ENCODE measurements at places on chromosomes 12 and 14. TPM values are rescaled to one million over a fixed set of nuclear protein-coding genes. Genes with fewer than 3 reads are reported as not detected.

DNA sequence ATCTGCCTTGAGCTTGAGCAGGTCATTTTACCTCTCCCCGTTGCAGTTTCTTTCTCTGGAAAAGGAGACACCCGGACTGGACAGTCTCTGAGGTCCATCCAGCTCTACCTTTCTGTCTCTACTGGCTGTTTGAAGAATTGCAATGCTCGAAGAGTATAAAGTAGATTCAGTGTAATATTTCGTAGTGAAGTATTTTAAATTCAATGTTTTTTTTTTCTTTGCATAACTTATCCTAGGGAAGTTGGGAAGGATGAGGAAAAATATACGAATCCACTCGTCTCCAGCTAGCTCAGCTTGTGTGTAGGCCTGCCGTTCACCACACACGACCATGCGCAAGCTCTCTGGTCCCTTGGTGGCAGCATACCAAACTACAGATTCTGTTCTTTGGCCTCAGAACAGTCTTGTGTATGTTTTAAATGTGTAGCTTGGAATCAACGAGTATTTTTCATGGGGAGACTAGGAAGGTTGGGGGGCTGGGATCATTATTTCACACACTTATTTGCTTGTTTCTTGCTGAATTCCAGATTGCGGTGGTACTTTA is 307.9 kb downstream of the CACNA1C start:
- no peak overlapping the region for H3K27ac ChIP-seq
- H3K36me3 ChIP-seq = no peaks in the 10 kb centered on the region
- H3K4me3 ChIP-seq = no peak overlapping the region
- no peak for DNase-seq
- peaks cover 34% of the 10 kb centered on the region for H3K4me1 ChIP-seq

The SRRM4 gene
- total RNA-seq = not detected

The TPH2 gene
- not detected for total RNA-seq

The CLEC6A gene
- total RNA-seq = not detected

- no peak for DNase-seq
- no peak overlapping the region for H3K4me3 ChIP-seq
- no peaks in the 10 kb centered on the region for H3K27me3 ChIP-seq
- H3K27ac ChIP-seq = no peak overlapping the region
These were observed 62.8 kb upstream of the FOXN3 start for GRCh38 chr14:89479802-89480201.

- H3K27me3 ChIP-seq = no peaks in the 10 kb centered on the region
- peaks cover 7% of the 10 kb centered on the region for H3K36me3 ChIP-seq
- H3K4me1 ChIP-seq = peaks cover 29% of the 10 kb centered on the region
These were observed 1.8 kb upstream of the FBXO21 start for GRCh38 chr12:117192057-117192456.

- H3K4me3 ChIP-seq = no peak overlapping the region
- H3K27me3 ChIP-seq = no peaks in the 10 kb centered on the region
- peaks cover 17% of the 10 kb centered on the region for H3K36me3 ChIP-seq
- peaks cover 36% of the 10 kb centered on the region for H3K4me1 ChIP-seq
- no peak for DNase-seq
These were observed 199.0 kb downstream of the DUSP6 start for GRCh38 chr12:89153341-89153740.

- H3K4me3 ChIP-seq = no peak overlapping the region
- H3K27ac ChIP-seq = no peak overlapping the region
- no peak for DNase-seq
- H3K4me1 ChIP-seq = peaks cover 33% of the 10 kb centered on the region
These were observed 4.4 kb upstream of the OR6J1 start for GRCh38 chr14:22648506-22648905.

The SPPL3 gene
- 45.7 TPM for total RNA-seq

The RTL1 gene
- not detected for total RNA-seq

DNA sequence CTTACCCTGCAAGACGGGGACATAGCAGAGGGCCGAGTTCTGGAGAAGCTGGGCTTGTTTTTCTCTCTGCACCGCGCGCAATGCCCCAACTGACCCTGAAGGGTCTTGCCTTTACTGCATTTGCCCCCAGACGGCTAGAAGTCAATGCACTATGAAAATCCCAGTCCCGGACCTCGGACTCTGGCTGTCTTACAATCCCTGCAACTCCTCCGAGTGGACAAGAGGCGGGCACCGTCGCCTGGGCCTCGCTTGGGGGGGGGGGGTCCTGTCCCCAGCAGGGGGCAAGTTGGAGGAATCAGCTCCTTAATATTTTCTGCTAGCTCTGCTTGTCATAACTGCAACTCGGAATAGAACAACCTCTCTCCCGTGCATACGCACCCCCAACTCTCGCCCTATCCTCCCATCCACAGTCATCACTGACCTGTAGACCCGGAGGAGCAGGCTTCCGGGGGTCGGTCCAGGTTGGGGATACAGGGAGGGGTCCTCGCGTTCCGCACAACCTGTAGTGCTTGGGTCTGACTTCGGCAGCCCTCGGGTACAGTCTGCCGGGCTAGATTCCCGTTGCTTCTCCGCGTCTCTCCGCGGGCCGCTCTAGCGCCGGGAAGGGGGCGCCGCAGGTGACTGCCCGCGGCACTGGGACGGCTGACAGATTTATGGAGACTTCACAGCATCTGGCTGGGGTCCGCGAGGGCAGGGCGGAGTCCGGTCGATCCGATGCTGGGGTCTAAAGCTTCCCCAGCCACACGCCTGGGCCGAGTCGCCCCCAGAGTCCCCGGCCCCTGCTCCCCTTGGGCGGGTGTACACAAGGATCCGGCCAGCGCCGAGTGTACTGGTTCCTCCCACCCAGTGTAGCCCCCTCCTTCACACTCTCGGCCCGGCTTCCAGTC is 3.3 kb upstream of the PAX9 start:
- H3K36me3 ChIP-seq = peaks cover 15% of the 10 kb centered on the region
- DNase-seq = no peak
- peaks cover 48% of the 10 kb centered on the region for H3K4me1 ChIP-seq
- peak overlapping the region; percentile 63 for H3K4me3 ChIP-seq

DNA sequence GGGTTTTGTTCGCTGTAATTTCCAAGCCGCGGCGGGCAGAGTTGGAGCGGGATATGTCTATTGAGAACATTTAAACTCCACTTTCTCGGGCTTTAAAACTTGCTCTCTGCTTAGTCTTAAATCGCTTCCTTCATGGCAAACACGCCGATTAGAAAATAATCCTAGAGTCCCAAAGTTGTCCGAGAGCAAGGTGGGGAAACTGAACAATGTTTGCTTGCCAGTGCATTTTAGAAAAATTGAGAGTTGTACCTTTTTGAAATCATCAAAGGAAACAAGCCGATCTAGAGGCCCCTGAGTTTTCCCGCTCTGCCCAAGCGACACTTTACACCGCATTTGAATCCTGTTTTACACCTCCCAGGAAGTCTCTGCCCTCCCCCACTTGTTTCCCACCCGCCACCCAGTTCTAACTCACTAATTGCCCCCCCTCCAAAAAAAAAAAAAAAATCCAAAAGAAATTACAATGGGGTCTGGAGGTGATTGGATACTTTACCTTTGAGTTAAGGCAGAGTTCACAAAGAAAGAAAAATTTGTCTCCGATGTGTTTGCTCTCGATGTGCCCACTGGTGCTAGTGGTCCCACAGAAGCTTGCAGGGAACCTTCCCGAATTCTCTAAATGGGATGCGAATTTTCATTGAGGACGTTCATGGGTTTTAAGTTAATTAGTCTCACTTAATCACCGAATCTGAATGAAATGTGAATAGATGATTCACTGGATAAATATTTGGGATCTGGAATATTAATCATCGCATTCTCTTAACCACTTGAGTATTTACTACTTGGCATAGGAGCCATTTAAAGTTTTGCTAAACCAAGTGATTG is 2.3 kb downstream of the HMGA2 start:
- H3K4me1 ChIP-seq = peaks cover 24% of the 10 kb centered on the region
- H3K4me3 ChIP-seq = peak overlapping the region; percentile 49
- no peak overlapping the region for H3K27ac ChIP-seq
- peaks cover 5% of the 10 kb centered on the region for H3K36me3 ChIP-seq

DNA sequence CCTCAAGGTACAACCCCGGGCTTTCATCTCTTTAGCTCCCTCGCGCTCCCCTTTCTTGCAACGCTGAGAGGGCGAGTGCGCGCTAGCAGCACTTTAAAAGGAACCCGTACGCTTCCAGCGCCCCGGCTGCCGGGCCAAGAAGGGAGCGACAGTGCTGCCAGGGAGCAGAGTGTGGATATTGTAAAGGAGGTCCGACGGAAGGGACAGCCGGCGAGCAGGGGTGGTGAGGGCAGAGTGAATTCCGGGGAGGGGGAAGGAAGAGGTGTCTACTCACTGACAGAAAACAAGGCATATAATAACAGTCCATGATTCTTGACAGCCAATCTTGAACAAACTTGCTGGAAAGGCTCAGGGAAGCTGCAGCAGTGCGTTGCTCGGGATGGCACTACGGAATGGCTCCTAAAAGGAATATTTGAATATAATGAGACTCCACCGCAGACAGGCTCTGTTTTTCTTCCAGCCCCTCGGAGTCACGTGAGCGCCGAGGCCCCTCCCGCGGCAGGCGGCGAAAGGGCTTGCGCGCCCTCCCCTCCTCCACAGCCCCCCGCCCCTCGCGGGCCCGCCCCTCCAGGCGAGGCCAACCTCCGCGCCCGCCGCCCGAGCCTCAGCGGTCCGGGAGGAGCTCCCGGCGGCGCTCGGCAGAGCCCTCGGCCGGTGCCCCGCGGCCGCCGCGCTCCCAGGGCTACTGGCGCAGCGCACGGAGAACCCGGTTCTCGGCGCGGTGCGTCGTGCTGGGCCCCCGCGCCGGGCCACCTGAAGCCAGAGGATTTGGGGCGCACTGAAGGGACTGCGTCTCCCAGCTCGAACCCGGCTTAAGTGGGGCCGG is 3.4 kb downstream of the BMP4 start:
- H3K27me3 ChIP-seq = peaks cover 61% of the 10 kb centered on the region
- H3K36me3 ChIP-seq = no peaks in the 10 kb centered on the region
- peaks cover 31% of the 10 kb centered on the region for H3K4me1 ChIP-seq
- DNase-seq = peak; percentile 20

DNA sequence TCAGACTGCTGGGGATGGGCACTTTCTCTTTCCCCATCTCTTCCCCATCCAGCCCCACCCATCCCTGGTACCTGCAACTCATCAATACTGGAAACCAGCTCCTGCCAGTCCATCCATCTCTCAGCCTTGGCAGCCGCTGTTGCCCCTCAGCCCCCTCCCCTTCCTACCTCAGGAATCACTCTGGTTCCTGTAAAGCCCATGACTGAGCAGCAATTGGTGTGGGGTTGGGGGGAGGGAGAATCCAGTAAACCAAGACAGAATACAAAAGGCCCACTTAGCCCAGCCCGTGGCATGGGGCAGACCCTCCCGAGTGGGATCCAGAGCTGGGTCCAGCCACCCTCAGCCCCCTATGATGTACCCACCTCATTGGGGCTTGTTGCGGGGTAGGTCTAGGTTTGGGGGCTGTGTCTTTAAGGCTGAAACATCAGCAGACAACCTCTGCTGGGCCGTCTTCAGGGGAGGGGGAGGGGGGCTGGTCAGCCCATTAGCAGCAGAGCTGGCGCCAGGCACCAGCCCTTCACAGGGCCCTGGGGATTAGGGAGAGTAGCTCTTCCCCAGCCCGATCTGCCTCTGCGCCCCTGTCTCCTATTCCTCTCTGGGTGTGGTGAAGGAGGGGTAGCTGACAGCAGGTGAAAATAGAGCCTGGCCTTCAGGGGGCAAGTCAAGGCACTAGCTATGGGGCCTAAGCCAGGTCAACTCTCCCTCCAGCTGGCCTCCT is 702 bp upstream of the PRPH start:
- H3K36me3 ChIP-seq = no peaks in the 10 kb centered on the region
- no peak overlapping the region for H3K4me3 ChIP-seq
- H3K27me3 ChIP-seq = peaks cover 51% of the 10 kb centered on the region
- DNase-seq = no peak
- H3K27ac ChIP-seq = no peak overlapping the region
- H3K4me1 ChIP-seq = peaks cover 17% of the 10 kb centered on the region

The OLR1 gene
- total RNA-seq = not detected

DNA sequence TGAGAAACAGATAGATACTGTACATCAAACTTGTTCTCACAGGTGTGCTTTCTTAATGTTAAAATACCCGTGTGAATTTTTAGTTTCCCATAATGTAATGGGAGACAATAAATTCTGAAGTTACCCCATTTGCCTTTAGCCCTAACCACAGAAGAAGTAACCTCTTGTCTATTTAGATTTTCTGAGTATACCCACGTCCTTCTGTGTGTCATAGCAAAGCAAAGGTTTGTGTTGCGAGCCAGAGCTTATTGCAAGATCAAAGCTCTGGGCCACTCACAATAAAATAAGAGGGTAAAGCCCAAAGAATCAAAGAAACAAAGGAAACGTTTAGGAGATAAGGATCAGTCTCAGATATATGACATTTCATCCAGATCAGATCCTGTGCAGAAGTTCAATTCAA is 73.9 kb downstream of the BMP4 start:
- no peaks in the 10 kb centered on the region for H3K4me1 ChIP-seq
- H3K27me3 ChIP-seq = peaks cover 15% of the 10 kb centered on the region
- no peak overlapping the region for H3K27ac ChIP-seq
- H3K36me3 ChIP-seq = no peaks in the 10 kb centered on the region
- DNase-seq = no peak

The RFX4 gene
- total RNA-seq = not detected

DNA sequence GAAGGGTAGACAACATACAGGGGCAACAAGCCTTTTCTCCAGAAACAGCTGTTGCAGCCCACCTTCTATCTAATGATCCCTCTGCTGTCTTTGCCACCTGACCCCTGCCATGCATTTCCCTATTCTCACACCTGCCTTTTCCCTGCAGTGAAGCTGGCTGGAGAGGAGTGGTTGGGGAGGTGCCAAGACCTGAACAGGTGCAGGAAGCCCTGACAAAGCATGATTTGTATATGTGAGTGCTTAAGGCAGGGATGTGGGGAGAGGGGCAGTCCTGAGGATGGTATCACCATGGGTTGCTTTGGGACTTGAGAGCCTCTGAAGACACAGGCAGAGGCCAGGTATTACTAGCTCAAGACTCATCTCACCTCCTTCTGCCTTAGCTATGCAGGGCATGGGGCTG is 2.9 kb upstream of the PFDN5 start:
- H3K4me1 ChIP-seq = peaks cover 58% of the 10 kb centered on the region
- H3K27me3 ChIP-seq = no peaks in the 10 kb centered on the region
- DNase-seq = no peak
- H3K27ac ChIP-seq = no peak overlapping the region
- H3K36me3 ChIP-seq = peaks cover 13% of the 10 kb centered on the region

GRCh38 chr14:42541535-42542001 is 934.9 kb downstream of the LRFN5 start:
- H3K36me3 ChIP-seq = no peaks in the 10 kb centered on the region
- H3K4me3 ChIP-seq = no peak overlapping the region
- no peak overlapping the region for H3K27ac ChIP-seq
- no peaks in the 10 kb centered on the region for H3K4me1 ChIP-seq

GRCh38 chr14:101010293-101010692 is 106.8 kb upstream of the RTL1 start:
- no peak overlapping the region for H3K27ac ChIP-seq
- no peaks in the 10 kb centered on the region for H3K4me1 ChIP-seq
- H3K36me3 ChIP-seq = peaks cover 2% of the 10 kb centered on the region
- H3K4me3 ChIP-seq = no peak overlapping the region

GRCh38 chr12:46401662-46402061 is 29.1 kb upstream of the SLC38A2 start:
- H3K4me1 ChIP-seq = peaks cover 62% of the 10 kb centered on the region
- no peak overlapping the region for H3K4me3 ChIP-seq
- H3K27ac ChIP-seq = no peak overlapping the region
- H3K36me3 ChIP-seq = peaks cover 3% of the 10 kb centered on the region
- H3K27me3 ChIP-seq = no peaks in the 10 kb centered on the region

GRCh38 chr12:47870175-47870781 is 34.5 kb downstream of the VDR start:
- H3K4me1 ChIP-seq = peaks cover 93% of the 10 kb centered on the region
- H3K36me3 ChIP-seq = peaks cover 63% of the 10 kb centered on the region
- H3K27ac ChIP-seq = peak overlapping the region; percentile 88
- no peak for DNase-seq
- H3K4me3 ChIP-seq = peak overlapping the region; percentile 17
- no peaks in the 10 kb centered on the region for H3K27me3 ChIP-seq

All from activated T-cell treated with anti-CD3 and anti-CD28 coated beads, Interleukin-2, amount 50 U/mL, for 72 hours (primary cell).